ENCODE measurements at places on chromosomes 3 and 15.

DNA sequence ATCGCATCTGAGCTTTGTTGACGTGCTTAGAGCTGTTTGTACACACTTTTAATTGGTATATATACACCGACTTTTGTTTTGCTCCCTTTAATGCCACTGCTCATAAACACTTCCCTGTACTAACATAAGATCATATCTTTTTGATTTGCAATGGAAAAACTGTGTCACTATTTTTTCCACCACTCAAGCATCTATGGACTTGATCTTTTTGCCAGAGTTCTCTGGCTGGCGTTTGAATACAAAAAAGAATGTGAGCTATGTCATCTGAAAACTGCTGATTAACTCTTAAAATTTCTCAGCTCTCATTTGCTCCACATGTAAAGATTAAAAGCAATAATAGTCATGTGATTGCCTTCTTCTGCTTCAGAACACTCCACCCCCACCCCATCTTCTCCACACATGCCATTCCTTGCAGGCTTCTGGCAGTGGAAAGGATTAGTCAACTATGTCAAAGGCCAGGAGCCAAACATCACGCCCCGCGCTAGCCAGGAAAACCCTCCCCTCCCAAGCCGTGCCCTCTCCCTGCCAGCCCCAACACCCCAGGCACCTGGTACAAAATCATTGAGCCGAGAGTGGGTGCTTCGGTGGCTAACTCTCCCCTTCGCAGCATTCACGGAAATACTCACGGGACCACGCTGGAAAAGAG, 123.4 kb upstream of the MEF2A start:
- no peak for DNase-seq

DNA sequence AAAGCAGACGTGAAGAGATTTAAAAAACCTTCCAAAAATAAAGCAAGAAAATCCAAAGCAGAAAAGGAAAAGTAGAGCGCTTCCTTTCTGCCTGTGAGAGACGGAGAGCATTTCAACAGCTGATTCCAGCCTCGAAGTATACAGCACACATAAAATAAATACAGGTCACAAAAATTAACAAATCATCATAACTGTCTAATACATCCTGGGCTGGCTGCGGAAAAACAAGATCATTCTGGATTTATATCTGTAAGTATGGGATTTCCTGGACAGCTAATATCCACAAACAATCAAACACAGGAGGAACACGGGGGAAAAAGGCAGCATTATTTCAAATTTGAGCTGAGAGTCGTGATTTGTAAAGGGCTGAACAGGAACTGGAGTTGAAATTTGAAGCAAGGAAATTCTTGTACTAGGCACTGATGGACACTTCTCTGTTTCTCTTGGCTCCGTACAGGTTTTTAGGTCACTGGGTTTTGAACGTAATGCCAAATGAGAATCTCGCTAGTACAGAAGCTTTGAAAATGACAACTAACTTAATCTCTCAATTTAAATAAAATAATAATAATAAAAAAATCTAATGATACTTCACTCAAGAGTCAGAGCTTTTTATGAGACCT, 577.7 kb downstream of the FOXP1 start:
- no peak for DNase-seq

- no peak for DNase-seq
Measured at GRCh38 chr3:78338405-78338804, 1298.5 kb downstream of the ROBO2 start.

DNA sequence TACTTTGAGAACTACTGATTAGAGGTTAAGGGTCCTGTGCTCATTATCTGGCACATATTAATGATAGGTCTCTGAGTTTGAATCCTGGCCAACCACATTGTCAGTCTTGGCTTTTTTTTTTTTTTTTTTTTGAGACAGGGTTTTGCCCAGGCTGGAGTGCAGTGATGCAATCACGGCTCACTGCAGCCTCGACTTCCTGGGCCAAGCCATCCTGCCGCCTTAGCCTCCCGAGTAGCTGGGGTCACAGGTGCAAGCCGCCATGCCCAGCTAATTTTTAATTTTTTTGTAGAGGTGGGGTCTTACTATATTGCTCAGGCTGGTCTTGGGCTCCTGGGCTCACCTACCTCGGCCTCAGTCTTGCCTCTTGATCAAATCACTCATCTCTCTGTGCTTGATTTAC, 547 bp upstream of the PCCB start:
- DNase-seq: no peak

GRCh38 chr15:89909611-89910010, 3.1 kb downstream of the ARPIN start:
- no peak for DNase-seq

- no peak for DNase-seq
Measured at GRCh38 chr15:25022233-25022632, 67.4 kb downstream of the SNRPN start.

DNA sequence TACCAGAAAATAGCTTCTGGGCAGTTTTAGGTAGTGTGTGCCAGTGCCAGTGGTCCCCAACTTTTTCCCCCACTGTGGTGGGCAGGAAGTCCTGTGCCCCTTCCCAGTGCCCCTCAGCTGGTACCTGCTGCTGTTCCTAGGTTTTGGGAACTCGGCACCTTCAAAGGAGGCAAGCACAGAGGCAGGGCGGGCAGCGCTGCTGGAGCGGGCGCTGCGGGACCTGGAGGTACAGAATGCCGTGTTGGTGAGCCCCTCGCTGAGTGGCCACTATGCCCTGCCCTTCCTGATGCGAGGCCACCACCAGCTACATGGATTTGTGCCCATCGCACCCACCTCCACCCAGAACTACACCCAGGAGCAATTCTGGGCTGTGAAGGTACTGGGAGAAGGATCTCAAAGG, 3.1 kb upstream of the ACY1 start:
- DNase-seq: no peak

GRCh38 chr15:52098323-52098722, 14.3 kb downstream of the BCL2L10 start:
- DNase-seq: no peak

DNA sequence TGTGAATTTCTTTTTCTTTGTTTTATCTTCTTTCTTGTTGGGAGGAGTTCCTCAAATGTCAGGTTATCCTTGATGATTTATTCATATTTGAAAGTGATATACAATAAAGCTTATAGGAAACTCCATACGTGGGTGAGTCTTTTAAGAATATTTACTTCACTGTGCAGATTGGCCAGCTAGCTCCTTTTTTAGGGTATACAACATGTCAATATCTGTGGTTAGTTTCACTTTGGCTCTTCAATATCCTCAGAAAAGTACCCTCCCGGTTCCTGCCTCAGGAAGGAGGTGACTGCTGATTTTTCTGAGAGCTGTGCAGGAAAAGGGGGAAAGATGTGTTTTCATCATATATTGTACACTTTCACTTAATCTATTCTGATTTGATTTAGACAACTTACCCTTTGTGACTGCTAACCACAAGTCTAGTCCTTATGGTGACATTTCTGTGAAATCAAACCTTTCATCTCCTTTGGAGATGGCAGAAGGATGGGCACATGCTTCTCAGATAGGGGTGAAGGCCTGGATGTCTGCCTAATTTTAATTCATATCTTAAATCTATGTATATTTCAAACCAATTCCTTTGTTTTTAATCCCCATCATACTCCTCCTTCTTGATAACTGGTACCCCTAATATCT, 98.2 kb upstream of the NECTIN3 start:
- no peak for DNase-seq

- no peak for DNase-seq
Measured at GRCh38 chr3:186218421-186218820, 109.5 kb upstream of the ETV5 start.

GRCh38 chr15:69298697-69299441, at the start of gene PAQR5:
PAQR5 (plus strand) TSS chr15:69298912; CDS start chr15:69360081, 61,169 bp downstream.
- DNase-seq: no peak

GRCh38 chr3:160598865-160599264, 33.5 kb upstream of the KPNA4 start:
- no peak for DNase-seq

DNA sequence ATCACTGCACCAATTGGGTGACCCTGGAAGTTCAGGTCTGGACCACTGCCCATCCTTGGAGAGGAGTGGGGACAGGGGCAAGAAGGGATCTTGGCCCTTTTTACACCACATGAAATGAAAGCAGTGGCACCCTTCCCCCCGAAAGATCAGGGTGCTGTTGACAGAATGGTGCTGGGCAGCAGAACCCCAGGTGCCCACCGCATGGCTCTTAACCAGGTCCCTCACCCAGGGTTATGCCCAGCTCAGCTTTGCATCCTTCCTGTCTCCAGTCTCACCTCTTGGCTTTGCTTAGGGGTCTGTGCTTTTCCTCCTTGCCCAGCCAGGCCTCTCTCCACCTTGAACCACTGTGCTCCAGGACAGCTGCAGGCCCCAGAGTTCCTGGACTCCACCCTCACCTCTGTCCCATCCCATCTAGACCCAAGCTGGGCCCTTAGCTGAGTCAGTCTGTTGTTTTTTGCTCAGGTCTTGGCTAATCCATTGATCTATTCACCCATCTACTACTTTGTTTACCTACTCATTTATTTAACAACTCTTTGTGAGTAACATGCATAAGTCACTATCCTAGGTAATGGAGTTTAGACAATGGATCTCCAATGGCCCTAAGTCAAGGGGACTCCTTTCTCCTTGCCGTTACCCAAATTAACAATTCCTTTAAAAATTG, 77.1 kb upstream of the PRR23E start:
- no peak for DNase-seq

- DNase-seq: no peak
Measured at GRCh38 chr15:45091161-45091560, 22.8 kb downstream of the DUOX2 start.

DNA sequence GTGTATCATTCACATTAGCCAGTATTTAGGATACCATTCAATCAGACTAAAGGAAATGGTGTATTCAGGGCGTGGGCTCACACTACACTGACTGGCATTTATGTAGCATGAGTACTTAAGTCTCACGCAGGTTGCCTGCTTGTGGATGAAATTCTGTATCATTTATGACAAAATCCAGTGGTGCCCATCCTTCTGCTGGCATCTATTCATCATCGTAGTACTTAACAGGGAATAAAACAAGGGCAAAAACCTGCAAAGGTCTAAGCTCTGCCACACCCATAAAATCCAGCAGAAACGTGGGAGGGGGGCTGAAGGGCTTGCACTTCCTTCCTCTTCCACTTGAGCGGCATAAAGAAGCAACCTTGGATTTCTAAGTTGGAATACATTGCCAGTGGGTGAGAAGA, 2.7 kb downstream of the GAP43 start:
- no peak for DNase-seq

DNA sequence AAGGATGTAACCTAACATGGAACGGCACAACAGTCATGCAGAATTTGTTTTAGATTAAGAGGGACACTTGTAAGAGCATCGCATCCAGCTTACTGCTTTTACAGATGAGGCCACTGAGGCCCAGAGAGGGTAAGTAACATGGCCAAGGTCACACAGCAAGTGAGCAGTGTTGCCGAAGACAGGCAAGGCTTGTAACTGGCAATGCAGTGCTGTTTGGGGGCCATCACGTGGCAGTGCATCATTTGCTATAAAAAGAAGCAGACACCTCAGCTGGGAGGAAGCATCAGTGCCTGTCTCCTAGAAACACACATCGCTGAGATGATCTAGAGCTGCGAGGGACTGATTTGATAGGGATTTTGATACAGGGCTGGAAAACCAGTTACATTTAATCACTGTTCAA, 108.2 kb upstream of the PROK2 start:
- no peak for DNase-seq

- DNase-seq: no peak
Measured at GRCh38 chr3:45611628-45612081, 17.1 kb downstream of the LIMD1 start.

DNA sequence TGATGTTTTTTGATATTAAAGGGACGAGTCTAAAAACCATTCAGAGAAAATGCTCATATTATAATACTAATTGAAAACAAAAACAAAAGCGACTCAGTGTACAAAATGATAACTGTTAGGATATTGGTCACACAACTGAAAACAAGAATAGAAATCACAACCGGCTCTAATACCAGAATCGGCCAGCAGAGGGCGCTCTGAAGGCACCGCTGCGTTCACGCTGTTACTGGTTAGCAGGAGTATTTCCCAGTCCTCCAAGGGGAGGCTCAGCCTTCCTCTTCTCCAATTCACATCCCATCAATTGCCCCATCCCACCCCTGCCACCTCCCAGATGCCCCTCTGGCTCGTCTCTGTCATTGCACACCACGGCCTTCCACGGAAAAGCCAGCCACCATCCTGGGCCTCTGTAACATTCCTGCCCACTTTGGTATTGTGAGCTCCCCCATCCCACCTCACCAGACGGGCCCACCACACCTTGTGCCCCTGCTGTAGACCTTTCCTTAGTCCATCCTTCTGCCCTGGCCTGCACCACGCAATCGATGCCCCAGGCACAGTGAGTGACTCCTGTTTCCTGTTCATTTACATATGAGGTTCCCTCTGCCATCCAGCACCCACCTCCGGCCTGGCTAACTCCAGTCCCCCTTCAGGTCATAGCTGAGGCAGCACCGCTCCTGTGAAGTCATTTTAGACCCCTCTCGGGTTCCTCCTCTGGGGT, 8.5 kb downstream of the FAM107A start:
- no peak for DNase-seq

DNA sequence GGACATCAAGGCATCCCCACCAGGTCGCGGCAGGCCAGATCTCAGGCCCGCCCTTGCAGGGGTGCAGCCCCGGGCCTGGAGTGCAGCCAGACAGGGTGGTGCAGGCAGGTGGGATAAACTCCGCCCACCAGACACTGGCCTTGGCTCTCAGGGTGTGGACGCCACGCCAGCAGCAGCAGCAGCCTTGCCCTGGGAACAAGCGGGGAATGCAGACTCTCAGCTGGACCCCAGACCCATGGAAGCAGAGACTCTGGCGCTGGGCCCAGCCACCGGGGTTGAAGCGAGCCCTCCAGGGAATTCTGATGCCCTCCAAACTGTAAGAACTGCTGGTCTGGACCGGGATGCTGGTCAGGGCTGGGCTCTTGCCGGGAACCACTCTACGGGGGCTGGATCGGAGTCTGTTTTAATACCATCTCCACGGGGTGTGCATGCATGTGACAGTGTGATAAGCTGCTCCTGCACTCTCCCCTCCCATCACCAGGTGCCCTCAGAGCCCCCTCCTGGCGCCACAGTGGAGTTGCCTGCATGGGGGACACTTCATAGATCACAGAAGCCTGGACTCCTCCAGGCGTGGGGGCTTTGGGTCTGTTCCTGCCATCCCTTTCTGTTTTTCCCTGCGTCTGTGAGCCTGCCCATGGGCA, 142.7 kb downstream of the NSMCE3 start:
- no peak for DNase-seq

DNA sequence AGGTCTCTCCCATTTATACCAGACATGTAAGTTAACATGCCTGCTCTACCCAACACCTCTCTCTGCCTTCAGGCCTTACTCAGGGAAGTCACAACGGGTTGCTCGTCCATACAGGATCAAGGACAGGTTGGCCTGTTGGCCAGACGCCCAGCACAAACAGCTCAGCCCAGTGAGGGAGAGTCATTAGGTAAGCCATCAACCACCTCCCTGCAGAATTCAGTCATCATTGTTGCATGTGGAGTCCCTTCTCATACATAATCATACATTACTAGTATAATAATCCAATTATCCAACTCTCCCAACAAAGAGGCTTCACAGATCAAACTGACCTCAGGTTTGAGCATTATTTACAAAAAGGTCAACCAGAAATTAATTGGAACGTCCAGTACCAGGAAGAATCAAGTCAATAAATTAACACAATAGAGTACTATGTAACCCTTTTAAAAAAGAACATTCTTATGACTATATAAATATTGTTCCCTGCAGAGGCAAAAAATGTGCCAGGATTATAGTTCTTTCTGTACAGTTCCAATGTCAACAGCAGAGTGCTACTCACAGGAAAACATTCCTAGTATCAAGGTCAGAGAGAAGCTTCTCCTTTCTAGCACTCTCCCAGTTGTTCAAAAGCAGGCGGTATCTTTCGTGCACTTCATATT, 33.2 kb downstream of the HOMER2 start:
- no peak for DNase-seq

All from SIG-M5 (cell line).